ENCODE measurements at places on chromosomes 6 and 20.

- DNase-seq = no peak
Observed at GRCh38 chr20:37523911-37524700, 3.1 kb downstream of the NNAT start.

DNA sequence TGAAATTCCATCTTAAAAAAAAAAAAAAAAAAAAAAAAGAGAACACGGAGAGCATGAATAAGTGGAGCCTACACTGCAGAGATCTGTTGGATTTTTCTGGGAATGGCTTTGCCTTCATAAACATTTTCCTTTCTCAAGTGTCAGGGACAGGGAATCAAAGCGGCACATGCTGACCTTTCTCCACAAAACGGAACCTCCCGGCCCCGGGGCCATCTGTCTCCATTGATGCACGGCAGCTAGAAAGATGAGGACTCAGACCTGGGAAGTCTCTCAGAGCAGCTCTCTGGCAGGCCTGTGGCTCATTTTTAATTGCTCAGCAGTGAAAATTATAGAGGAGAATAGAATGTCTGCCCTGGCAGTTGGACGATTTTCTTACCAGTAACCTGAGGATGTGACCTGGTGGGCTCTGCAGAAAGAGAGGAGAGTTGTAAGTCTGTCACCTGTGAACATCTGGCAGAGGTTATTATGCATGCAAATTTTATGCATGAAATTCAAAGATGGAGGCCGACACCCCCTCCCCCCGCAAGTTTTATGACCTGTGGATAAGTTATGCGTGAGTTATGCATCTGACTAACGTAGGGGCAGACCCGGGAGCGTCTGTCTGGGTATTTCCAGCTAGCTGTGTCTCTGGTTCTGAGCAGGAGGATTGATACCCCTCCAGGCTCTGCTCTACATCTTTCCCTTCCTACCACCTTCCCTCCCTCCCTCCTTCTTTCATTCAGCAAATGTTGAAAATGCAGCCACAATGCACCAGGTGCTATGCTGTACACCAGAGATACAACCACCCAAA lies 352.5 kb downstream of the CDH26 start:
- DNase-seq = no peak

DNA sequence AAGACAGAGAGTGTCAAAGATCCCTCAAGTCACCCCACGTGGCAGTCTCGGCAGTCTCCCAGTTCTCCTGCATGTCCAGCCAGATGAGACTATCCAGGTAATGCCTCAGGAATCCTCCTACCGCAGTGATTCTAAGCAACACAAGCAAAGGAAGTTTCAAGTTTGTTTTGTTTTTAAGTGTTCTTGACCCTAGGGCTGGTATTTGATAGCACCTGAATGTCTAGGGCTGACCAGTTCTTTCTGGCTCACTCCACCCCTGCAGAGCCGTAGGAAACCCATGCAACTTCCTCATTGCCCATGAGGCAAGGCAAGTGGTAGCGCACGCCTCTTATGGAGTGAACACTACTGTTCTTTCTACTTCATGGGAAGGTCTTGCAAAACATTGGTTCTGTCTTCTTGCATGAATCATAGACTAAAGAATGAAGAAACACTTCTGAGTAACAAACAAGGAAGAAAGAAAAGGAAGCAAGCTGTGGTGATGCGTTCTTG lies 24.8 kb upstream of the FOXQ1 start:
- peak; percentile 76 for DNase-seq

- DNase-seq = no peak
Observed at GRCh38 chr20:21571841-21572690, 58.2 kb upstream of the NKX2-2 start.

DNA sequence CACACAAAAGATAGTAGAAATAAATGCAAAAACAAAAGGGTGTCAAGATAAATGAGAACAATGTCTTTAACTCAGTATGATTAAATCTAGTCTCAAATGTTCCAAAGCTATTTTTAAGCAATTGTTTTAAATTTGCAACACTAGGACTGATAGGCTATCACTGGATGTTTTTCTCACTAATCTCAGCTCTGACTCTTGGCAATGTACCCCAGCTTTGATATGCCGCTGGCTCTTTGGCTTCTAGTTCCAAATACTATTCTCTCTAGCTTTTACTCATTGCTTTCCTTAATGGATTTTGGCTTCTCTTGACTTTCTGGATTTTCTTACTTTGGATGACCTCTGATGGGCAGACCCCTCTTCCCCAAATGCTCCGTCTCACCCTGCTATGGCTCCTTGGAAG lies 116.0 kb upstream of the SLC35B3 start:
- no peak for DNase-seq

GRCh38 chr6:79630380-79630882 lies 698 bp upstream of the SH3BGRL2 start:
- DNase-seq = no peak

- DNase-seq = no peak
Observed at GRCh38 chr20:25316506-25317190, 68.8 kb downstream of the PYGB start.

DNA sequence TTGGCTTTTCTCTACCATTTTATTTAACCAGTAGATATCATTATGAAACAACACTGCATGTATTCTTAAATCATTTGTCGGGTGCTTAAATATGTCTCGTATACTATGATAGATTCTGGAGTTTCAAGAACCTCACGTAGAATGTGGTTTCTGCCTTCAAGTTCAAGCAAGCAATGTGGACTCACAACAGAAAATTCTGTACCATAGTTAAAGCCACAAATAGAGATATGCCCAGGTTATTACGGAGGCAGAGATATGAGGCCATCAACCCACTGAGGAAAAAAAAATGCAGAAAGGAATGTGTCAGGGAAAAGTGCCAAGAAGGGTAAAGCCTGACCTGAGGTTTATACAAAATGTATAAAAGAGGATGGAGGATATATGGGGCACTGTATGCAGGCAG lies 109.9 kb downstream of the GFRAL start:
- no peak for DNase-seq

GRCh38 chr6:147366290-147366689 lies 142.2 kb upstream of the SAMD5 start:
- no peak for DNase-seq

GRCh38 chr20:53847139-53847836 lies 223.1 kb downstream of the BCAS1 start:
- DNase-seq = no peak

- no peak for DNase-seq
Observed at GRCh38 chr20:16417001-16417400, 156.2 kb downstream of the KIF16B start.

Data from non-pigmented ciliary epithelial cell (primary cell).